ENCODE measurements at places on chromosomes 1 and 21.

DNA sequence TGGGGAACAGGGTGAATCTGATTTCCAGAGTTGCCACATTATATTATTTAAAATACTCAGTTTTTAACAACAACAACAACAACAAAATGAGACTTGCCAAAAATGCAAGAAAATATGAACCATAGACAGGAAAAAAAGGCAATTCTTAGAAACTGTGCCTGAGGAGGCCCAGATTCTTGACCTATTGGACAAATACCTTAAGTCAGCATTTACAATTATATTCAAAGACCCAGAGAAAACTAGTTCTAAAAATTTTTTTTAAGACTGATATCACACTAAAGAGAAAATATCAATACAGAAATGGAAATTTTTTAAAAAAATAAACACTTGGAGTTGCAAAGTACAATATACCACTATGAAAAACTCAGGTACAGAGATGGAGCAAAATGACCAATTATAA lies 152.8 kb upstream of the LYPLAL1 start:
- DNase-seq = no peak

- peak; percentile 69 for DNase-seq
These were observed 9.2 kb upstream of the EVA1C start for GRCh38 chr21:32403201-32403777.

DNA sequence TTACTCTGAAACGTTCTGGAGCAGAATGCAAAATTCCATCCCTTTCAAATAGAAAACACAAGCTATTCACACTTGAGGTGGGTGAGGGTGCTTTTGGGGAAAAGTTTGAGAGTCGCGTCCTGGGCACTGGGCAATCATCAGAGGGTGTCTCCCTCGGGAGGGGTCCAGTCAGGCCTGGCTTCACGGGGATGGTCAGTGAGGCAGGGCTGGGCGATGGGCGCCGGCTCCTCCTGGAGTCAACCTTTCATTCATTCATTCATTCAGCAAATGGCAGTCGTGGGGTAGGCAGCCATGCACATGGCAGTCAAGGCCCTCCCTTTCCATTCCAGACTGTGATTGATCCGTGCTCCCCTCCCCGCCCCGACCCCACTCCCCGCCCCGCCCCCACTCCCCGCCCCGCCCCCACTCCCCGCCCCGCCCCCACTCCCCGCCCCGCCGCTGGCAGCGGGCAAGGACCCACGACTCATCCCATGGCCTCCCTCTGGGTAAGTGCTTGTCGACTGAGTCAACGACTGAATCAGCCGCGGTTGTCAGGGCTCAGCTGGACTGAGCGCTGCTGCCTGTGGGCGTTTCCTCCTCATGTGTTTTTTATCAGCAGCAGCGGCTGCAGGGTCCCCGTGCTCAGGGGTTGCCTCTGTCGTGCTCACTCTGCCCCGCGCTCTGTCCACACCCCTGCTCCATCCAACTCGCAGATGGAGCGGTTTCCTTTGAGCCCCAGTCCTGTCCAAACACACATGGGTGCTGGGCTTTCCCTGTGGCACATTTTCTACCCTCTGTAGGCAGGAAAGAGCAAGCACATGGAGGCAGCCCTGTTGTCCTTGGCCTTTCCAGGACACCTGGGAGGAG lies 12.5 kb upstream of the SPSB1 start:
- DNase-seq = peak; percentile 93

- DNase-seq = no peak
These were observed 116.6 kb upstream of the SYT6 start for GRCh38 chr1:114270282-114270681.

DNA sequence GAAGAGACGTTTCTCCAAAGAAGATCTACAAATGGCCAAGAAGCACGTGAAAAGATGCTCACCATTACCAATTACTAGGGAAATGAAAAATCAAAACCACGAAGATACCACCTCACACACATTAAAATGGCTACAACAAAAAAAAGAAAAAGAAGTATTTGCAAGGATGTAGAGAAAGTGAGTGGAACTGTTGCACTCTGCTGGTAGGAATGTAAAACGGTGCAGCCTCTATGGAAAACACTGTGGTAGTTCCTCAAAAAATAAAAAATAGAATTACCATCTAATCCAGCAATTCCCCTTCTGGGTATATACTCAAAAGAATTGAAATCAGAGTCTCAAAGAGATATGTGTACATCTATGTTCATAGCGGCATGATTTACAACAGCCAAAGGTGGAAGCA lies 115.4 kb upstream of the EDN2 start:
- DNase-seq = peak; percentile 35

DNA sequence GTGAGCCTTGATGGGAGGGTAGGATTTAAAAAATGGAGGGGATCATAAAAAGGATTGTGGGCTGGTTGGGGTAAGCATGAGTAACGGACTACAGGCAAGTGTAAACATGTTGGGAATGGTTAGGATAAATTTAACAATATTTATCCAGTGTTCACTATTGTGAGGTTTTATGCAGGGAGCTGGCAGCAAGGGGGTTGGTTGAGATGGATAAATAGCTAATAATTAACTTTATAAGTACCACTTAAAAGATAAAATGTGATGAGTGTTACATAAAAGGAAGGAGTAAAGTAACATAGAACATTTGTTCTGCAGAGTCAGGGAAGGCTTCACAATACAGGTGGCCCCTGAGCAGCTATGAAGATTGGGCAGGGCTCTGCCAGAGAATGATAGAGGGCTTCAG lies 109.0 kb downstream of the NGF start:
- no peak for DNase-seq

DNA sequence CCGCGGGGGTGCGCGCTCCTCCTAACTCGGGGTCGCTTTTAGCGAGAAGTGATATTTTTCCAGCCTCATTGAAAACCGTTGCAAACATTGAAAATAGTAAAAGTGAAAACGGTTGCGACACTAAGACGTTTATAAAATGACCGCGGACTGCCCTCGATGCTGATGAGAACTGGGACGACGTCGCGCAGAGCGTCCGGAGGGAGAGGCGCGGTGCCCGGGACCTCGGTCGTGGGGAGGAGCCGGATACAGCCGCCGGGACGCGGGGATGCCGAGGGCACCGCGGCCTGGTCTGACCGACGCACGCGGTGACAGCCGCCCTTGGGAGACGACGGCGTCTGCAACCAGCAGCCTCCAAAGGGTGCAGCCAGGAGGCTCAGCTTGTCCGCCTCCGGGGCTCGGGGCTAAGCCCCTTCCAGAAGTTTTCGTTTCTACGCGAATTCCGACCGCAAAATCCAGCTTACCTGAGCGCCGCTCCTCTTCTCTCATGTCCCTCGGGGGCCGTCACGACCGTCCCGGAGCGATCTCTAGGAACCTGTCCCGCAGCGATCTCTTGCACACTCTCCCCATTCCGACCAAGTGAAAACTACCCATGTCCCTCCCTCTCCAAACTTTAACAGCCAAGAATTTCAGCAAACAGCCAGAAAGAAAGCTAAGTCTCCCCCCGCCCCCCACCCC lies 144.4 kb upstream of the ETS2 start:
- DNase-seq = no peak

DNA sequence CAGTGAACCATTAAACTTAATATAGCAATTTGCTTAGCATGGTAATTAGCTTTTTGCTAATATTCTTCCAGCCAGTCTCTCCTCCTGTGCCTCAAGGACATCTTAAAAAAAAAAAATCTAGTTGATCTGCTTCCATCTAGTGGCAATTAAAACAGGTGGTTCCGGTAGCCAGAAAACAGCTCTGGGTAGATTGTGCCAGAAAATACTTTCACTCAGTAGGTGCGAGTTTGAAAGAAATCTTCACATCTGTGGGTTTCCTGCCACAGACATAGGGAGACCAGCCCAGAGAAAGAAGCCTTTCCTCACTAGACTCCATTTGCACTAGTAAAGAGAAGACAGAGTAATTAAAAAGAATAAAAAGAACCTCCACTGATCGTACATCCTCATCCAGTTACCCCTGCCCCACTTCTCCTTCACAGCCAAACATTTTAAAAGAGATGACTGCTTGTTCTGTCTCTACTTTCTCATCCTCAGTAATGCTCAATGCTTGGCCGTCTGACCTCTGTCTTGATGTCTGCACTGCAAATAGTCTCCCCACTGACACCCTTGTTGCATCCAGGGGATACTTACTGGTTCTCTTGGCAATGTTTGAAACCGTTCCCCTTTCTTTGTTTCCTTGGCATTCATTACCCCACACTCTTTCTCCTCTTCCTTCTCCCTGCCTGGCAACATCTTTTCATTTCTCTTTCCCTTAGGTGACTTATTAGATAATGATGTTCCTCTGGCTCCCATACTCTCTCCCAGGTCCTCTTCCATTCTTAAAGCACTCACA lies 16.9 kb downstream of the SELL start:
- DNase-seq = no peak

DNA sequence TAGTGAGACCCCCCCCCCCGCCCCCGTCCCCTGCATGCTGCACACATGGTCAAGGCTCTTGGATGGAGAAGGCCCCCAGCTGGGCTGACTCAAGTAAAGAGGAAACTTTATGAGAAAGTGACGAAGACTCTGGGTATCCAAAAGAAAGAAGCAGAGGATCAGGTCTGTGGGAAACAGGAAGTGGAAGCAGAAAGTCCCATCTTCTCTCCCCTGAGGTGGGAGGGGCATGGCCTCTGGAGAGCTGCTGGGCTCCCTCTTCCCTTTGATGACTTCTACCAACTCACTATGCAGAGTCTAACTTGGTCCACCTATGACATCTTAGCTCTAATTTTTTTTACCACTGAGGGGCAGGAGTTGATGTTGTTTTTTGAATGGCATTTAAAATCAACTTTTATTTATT lies 42.7 kb upstream of the LIN9 start:
- DNase-seq = no peak

DNA sequence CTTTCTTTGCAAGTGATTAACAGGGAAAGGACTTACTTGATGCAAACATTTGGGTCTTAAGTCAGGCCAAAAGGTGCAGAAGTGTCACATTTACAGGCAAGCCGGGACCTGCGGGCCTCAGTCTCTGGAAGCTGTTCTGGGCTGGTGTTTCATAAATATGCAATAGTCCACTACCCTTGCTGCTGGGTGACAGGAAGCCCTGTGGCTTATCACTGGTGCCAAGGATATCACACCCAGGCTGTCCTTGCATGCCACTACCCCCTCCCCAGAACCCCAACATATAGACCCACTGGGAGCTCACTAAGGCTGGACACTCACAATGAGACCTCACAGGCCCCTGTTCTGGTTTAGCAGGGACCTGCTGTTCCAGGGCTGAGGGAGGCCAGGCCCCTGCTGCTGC lies 3.4 kb upstream of the LEFTY2 start:
- DNase-seq = no peak

DNA sequence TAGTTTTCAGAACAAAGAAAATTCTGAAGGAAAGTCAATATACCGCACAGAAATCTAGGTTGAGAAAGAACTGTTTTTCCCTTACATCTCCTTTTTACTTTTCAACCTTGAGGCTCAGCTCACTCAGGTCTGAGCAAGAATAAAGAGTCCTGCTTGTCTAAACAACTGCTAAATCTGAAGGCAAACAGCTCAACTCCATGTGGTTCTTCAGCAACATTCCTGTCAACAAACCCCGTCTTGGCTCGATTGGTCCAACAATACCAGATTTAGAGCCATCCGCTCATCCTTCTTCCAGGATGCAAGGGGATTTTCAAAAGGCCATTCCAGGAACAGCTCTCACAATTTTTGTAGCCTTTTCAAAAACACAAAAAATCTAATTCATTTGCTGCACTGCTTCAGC lies 119.8 kb downstream of the HLCS start:
- DNase-seq = no peak

DNA sequence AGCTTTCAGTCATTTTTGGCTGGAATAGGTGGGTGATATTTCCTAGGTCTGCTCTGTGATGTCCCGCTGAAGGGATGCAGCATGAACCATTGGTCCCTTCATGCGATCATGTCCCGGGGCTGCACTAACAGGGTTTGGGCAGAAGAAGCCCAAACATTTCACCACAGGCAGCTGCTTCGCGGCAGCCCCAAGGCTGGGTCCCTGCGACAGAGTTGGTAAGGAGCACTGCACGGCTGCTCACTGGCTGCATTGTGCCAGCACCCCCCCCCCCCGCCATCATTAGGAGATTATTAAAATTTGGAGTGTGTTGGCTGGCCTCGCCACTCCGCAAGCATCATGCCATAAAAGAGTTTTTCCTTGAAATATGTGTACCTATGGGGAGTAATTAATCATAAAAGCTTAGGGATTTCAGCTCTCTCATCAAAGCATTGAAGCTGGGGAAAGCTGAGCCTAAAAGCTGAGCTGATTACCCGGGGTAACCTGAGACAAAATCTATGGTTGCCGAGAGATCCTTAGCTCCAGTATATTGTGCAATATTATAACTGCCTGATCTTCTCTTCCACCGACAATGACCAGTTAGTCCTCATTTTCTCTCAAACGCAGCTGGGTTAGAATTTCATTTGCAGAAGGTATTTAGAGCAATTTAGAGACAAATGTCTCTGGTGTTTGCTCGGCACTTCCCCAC lies 62.5 kb downstream of the PEX14 start:
- no peak for DNase-seq

GRCh38 chr21:39661740-39662139 lies 49.0 kb downstream of the B3GALT5 start:
- DNase-seq = no peak

DNA sequence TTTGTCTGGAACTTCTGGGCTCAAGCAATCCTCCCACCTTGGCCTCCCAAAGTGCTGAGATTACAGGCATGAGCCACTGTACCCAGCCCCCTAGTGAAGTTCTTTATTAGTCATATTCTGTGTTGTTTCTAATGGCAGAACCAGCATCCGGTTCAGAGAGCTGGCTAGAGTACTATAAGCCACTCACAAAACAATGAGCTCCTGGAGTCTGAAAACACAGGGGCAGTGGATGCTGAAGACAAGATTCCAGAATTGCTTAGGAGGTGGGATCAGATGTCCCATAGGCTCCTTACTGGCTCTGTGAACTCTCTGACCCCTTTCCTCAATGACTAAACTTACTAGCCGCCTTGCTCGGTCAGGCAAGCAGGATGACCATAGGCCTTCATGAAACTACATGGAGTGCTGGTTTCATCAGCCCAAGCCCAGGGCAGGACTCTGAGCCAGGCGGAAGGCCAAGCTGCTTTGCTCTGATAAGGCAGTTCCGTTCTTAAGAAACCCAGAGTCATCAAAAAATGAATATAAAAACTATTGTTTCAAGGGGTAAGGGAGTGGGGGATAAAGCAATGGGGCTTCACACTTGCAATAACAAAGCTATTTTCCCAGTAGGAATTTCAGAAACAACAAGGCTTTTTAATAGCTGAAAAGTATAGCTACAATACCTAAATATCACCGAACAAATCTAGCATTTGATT lies 8.1 kb downstream of the MTHFR start:
- peak; percentile 31 for DNase-seq

DNA sequence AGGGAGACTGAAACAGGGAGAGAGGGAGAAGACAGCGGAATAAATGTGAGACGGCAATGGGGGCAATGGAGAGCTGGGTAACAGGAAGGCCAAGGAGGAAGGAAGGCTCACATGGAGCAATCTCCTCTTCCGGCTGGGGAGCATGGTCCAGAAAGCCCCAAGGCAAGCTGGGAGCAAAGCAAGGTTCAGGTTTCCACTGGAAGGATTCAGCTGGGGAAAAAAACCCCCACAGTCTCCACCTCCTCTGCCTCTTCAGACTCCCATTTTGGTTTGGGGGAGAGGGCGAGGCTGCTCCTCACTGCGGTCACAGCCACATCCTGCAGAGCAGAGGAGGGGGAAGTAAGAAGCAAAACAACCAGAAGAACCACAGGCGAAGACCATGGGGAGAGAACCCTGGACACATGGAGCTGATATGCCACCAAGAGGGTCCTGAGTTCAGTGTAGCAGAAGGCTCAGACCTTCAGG lies 650 bp downstream of the TNFAIP8L2 start:
- DNase-seq = no peak

Measured in astrocyte of the spinal cord (primary cell).